ENCODE measurements at places on chromosomes 3 and 15.

DNA sequence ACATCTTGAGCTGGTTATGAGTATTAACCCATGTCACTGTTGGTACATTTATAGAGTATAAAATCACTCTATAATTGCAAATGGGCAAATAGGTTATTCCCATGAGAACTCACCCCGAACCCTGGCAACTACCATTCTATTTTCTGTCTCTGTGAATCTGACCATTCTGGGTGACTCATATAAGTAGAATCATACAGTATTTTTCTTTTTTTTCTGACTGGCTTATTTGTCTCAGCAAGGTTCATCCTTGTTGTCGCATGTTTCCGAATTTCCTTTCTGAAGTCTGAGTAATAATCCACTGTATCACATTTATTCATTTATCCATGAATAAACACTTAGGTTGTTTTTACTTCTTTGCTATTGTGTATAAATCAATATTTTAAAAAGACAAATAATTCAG lies 59.9 kb upstream of the CHRM5 start:
- DNase-seq, result no peak

GRCh38 chr3:99253963-99254355 lies 352.5 kb upstream of the DCBLD2 start:
- DNase-seq, result no peak

DNA sequence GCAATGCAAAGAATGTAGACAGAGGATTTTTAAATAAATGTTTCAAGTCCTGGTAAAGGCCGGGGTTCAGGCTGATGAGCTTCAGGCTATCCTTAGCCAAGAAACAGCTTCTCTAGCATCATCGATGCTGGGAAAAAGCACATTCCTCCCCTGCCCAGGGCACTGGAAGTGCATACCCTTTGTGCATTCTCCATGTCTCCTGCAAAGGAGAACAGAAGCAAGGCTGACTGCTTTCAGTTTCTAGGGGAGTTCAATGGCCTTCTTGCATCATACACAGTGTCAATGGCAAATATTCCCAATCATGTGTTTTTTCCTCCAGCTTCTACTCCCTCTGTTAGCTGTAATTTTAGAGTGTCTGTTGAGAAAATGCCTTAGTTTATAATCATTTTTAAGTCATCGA lies 59.9 kb downstream of the GPR176 start:
- no peak for DNase-seq

- no peak for DNase-seq
Measured at GRCh38 chr3:154095832-154096421, 25.3 kb upstream of the ARHGEF26 start.

GRCh38 chr3:69142797-69143454 lies 20.5 kb upstream of the LMOD3 start:
- no peak for DNase-seq

- no peak for DNase-seq
Measured at GRCh38 chr3:136749091-136749490, 3.1 kb downstream of the STAG1 start.

- no peak for DNase-seq
Measured at GRCh38 chr3:42451116-42451515, 40.7 kb upstream of the LYZL4 start.

All from SK-N-DZ (cell line).